Activated CD4-positive, alpha-beta T cell treated with anti-CD3 and anti-CD28 coated beads for 1 hour (primary cell): ENCODE measurements at places on chromosomes 2 and 18.

- no peak for DNase-seq
Measured at GRCh38 chr18:55243857-55244256, 284.6 kb upstream of the CCDC68 start.

DNA sequence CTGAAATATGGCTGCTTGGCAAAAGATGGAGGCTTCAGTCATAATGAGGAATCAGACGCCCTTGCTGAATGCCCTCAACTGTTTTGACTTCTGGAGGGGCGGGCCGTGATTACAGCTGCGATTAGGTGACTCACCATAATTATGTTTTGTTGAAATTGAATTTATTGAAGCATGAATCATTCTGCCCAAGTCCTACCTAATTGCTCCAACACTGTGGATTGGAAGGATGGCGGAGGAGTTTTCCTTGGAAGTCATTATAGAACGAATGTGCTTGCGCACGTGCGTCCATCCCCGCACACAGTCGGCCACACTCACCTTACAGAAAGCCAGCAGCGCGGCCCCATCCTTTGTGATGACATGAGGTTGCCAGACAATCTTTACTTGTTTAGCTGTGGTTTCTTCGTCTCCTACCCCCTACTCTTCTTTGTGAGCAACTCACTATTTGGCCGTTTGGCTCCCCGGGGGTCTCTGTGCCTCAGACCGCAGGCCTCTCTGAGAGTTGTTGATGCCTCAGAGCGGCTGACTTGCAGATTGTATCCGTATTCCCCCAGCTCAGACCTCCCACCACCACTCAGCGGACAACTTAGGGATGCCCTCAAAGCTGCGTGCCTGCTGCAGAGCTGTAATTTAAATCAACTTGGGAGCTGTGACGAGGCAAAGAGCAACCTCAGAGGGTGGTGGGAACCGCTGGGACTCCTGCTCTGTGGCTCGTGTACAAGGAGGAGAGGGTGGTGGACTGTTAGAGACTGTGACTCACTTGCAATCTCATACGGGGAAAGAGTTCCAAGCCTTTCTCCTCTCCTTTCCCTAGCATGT, 513.4 kb downstream of the TNS1 start:
- DNase-seq, result no peak

- no peak for DNase-seq
Measured at GRCh38 chr2:131036696-131037397, 56.4 kb downstream of the FAM168B start.

- DNase-seq, result peak; percentile 64
Measured at GRCh38 chr2:136116151-136116812, 1.7 kb downstream of the CXCR4 start.

DNA sequence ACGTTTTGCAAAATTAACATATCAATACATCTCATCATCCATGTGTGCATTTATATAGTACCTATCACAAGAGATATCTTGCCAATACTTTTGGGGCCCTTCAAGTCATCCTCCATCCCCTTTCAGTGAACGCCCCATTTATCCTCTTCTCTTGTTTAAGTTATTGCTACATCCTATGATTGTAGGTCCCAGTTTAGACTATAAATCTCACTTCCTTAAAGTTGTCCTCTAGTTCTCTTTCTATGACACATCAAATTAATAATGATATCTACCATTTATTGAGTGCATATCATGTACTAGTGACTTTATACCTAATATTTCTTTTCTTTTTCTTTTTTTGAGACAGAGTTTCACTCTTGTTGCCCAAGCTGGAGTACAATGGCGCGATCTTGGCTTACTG, 28.8 kb upstream of the FBXO11 start:
- DNase-seq, result no peak

DNA sequence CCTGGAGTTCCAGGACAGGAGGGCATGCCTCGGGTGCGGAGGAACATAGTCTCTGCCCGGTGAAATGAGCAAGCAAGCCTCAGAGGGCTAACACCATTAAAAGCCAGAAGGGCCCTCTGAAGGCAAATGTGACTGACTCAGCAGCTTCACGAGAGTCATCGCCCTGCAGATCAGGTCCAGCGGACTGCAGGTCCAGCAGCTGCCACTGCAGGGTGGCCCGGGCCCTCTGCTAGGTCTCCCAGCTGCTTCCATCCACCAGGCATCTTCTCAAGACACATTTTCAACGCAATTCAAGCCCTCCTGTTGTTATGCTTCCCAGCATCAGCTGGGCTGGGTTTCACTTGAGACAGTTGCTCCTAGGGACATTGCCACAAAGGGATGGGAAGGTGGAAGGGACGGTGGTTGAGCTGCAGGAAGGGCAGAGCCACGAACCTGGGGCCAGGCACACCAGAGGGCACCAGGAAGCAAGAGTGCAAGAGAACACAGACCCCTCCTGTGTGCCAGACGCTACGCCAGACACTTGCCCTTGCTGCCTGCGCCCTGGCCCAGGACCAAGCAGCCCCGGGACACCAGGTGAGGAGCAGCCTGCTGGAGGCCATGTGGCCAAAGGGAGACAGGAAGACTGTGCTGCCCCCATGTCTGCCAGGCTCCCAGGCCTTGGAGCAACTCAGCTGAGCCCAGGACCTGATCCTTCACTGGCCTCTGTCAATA, 173.0 kb downstream of the HDAC4 start:
- DNase-seq, result no peak

GRCh38 chr2:84526562-84526961, 10.3 kb downstream of the DNAH6 start:
- no peak for DNase-seq

DNA sequence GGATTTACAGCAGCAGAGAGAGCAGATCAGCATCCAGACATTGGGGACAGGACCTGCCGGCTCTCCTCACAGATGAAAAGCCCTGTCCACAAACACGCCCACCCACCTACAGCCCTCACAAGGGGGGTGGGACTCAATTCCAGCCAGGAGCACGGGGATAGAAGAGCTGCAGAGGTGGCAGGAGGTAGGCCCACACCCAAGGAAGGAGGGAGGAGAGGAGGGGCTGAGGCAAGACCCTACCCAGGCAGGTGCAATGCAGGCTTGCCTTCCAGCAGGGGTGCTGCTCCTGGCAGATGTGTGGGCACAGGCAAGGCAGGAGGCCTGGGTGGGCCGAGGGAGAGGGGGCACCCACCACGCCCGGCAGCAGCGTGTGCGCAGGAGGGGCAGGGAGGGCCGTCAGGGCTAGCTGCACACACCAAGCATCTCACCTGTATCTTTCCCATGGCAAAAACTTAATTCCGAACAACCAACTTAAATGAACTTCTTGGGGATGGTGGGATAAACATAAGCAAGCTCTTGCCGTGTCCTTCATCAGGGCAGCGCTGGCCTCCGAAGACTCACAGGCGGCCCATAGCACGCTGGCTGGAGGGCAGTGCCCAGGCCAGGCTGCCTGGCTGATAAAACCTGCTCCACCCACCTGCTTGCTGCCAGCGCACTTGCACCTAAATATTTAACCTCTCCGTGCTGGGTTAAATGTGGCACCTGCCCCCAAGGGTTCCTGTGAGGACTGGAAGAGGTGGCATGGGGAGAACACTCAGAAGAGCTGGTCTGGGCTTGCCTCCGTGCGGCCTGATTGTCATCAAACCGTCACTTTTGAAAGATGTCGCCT, 219.5 kb downstream of the HDAC4 start:
- DNase-seq, result no peak

DNA sequence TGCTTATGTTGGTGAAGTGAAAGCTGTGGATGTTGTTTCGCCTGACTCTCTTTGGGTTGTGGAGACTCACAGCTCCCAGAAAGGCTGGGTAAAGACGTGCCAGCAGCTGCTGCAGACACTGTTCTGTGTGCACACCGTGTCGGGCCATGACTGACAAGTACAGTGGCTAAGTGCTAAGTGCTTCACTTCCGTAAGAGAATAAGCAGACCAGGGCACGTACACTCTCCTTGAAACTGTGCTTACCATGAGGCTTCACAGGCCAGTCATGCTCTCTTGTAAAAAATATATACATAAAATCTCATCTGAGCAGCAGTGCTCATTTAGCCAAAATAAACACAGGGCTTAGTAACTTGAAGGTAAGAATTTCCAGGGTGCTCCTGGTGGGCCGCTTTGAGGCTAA, 86.0 kb downstream of the NRP2 start:
- DNase-seq, result no peak

DNA sequence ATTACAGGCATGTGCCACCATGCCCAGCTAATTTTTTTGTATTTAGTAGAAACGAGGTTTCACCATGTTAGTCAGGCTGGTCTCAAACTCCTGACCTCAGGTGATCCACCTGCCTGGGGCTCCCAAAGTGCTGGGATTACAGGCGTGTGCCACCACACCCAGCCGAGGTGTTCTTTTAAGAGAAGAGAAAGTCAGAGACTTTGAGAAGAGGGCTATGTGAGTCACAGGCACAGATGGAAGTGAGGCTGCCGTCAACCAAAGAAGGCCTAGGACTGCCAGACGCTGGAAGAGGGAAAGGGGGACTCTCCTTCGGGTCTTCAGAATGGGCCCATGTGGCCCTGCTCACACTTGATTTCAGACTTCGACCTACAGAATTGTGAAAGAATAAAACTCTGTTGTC, 67.2 kb upstream of the SH3BP4 start:
- DNase-seq, result no peak

- no peak for DNase-seq
Measured at GRCh38 chr2:169828141-169828811, 1.0 kb downstream of the UBR3 start.

DNA sequence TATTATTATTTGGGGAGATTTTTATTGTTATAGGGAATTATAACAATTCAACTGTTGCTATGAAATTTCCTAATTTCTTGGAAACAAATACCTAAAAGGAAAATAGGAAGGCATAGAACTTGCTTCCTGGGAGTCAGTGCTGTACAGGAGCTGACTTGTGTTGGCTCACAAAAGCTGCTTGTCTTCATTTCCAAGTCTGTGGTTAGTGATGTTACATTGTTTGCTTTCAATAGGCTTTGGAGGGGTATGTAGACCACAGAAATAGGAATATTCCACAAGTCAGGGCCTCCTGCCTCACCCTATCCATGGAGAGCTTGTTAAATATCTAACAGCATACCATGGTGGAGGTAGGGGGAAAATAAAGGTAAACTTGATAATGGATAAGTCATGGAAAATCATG, 688.9 kb upstream of the FAM98A start:
- no peak for DNase-seq

DNA sequence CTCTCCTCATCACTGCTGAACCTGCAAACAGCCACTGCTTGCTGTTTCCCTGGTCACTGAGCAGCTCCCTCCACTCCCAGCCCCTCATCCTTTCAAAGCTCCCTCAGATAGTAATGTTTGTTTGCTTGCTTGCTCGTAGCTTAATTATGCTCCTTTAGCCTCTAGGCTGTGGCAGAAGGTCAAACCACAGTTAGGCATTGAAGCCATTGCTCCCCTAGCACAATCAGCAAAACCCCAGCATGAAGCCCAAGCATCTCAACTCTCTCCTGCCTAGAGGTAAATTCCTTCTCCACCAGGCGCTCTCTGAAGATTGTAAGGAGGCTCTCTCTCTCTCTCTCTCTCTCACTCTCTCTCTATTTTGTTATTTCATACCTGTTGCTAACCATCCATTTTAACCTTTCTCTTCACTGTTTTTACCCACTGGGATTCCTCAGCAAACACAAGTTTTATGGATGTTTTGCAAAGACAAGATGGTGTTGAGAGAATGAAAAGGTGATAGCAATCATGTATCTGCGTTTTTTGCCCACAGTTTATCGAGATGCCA, 135.9 kb upstream of the HNRNPA3 start:
- DNase-seq, result no peak

DNA sequence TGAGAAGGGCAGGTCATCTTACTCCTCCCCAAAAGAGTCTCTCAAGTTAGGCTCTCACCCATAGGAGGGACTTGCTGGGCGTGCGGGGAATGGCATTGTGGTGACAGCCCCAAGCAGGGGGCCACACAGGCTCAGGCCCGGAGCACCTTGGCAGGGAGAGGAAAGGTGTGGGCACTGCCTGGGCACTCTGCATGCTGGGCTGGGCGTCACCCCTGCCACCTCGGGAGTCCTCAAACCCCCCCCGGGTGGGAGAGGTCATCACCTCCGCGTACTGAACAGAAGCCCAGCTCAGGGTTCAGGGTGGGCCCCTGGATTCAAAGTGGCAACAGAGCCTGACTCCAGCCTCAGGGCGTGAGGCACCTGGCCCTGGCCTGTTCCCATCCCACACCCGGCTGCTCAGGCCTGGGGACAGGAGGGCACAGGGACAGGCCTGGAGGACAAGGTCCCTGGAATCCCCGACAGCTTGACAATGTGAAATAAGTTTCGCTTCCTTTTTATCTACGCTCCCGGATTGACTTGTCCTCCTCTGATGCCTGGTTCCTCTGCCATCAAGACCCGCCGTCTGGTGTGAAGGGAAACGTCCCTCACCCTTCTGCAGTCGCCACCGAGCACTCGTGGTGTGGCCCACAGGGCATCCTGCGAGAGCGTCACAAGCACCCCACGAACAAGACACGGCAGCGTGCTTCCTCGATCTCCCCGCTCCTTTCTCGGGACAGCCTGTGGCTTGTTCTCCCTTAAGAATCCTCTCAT, 97.8 kb downstream of the HDAC4 start:
- DNase-seq, result no peak

GRCh38 chr2:120132691-120133090, 90.5 kb downstream of the TMEM185B start:
- DNase-seq, result no peak

DNA sequence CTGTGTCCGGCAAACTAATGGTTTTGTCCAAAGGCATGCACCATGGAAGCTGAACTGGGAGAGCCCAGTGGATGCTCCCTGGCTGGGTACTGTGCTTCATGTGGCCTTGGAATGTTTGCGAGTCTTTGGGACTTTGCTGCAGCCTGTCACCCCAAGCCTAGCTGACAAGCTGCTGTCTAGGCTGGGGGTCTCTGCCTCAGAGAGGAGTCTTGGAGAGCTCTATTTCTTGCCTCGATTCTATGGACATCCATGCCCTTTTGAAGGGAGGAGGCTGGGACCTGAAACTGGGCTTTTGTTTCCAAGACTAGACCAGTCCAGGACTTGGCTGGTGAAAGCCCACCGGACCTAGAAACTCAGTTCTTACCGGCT, 1.7 kb downstream of the MARS2 start:
- DNase-seq, result no peak

DNA sequence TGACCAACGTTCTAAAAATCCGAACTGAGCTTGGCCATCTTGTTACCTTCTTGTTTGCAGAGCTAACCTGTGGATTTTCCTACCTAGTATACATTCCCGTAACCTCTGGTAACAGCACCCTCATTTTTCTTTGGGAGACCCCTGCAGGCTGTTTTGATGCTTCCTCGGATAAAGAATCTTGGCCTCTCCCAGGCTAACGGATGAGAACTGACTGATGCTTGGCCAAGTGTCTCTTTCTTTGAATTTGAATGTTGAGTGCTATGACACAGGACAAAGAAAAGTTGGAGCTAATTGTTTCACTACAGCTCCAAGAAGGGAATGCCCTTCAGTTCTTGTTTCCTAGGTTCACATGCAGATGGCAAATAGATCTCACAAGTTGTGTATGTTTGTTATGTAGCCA, 19.3 kb upstream of the CAVIN2 start:
- DNase-seq, result no peak

- no peak for DNase-seq
Measured at GRCh38 chr2:226600184-226600583, 199.4 kb downstream of the IRS1 start.

GRCh38 chr2:61016392-61017002, 1.0 kb upstream of the PEX13 start:
- DNase-seq, result no peak

- no peak for DNase-seq
Measured at GRCh38 chr2:24008672-24009366, 1.1 kb upstream of the MFSD2B start.
